Osteoblast (primary cell): ENCODE measurements at places on chromosomes 12 and 14. TPM values are rescaled to one million over a fixed set of nuclear protein-coding genes. Genes with fewer than 3 reads are reported as not detected.

Gene PLEKHD1
- total RNA-seq = under 0.01 TPM in 2 replicates

Gene EXOC3L4
- 0.29 TPM in 1 of 2 replicates, not detected in the other for total RNA-seq

Gene ANKS1B
- total RNA-seq = 2.2 and 2.4 TPM in 2 replicates

GRCh38 chr14:32682214-32682613 lies 256.5 kb upstream of the NPAS3 start:
- DNase-seq = no peak

GRCh38 chr14:50666772-50667683 lies 1.1 kb downstream of the SAV1 start:
- peak; percentile 54 for DNase-seq
